H9 (cell line): ENCODE measurements at places on chromosomes 11 and 22. TPM values are rescaled to one million over a fixed set of nuclear protein-coding genes. Genes with fewer than 3 reads are reported as not detected.

GRCh38 chr11:48098024-48098423 lies 117.7 kb downstream of the PTPRJ start:
- DNase-seq: no peak

DNA sequence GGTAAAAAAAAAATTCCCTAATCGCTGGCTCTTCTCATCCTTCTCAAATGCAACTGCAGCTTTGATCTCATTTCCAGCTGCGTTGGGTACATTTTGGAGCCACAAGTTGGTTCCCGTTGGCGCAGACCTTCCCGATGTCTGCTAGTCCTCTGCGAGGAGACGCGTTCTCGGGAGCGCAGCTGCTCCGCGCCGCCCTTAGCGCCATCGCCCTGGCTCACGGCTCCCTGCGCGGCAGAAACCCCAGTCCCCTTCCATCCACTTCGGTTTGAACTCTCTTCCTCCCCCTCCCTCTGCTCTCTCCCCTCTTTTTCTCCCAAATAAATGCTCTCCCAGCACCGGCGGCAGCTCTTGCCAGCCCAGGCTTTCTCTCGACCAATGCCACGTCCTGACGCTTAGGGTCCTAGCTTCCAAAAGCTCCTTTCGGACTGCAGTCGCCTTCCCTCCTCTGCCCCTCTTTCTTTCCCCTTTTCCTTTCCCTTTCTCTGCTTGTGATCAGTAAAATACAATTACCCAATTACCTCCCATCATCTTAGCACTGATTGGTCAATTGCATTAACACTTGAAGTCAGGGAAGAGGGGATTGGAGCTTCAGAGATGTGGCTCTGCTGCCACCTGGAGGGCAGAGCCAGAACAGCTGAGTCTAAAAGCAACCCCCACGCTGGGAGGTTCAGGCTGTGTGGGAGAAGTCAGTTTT lies 1165.7 kb downstream of the LRRC4C start:
- peak; percentile 79 for DNase-seq

- DNase-seq: peak; percentile 87
Observed at GRCh38 chr22:26648011-26648497, 9.3 kb upstream of the MIAT start.

GRCh38 chr22:47063071-47063509 lies 300.6 kb downstream of the TBC1D22A start:
- DNase-seq: peak; percentile 16

DNA sequence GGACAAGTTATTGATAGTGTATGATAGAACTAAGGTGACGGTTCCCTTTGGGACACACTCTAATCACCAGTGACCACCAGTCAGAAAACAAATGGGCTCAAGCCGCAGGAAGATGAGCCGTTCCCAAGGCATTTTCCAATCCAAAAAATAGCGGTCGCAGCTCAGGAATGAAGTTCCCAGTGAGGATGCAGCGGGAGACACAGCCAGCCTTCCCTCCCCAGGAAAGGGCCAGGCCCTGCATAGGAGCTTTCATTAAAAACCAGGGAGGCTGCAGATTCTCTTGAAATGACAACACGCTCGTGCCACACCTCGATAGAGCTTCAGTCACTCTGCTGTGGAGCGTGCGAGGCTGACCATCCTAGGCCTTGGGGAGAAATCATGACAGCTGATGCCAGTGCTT lies 65.8 kb upstream of the WNT7B start:
- DNase-seq: peak; percentile 15

The CASP4 gene
- total RNA-seq: not detected in 2 replicates

The OR2AT4 gene
- not detected in 2 replicates for total RNA-seq
